ENCODE measurements at places on chromosomes 6 and 20.

GRCh38 chr20:1757072-1757471 lies 99.5 kb upstream of the SIRPG start:
- no peak for DNase-seq

DNA sequence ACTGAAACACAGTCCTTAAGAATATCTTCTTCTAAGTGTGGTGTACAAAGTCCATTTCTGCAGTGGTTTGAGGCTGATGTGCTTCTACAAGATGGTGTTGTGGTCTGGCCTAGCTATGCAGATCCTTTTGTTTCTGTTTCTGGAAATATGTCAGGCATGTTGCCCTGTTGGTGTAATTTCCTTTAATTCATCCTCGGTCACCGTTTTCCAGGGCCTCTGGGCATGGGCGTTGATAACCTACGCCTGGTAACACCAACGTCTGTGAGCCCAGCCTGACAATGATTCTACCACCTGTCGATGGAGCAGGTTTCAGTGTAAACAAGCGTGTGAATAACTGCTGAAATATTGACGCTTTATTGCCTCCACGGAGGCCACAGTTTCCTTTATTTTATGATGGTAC lies 33.3 kb upstream of the AFDN start:
- DNase-seq, result no peak

DNA sequence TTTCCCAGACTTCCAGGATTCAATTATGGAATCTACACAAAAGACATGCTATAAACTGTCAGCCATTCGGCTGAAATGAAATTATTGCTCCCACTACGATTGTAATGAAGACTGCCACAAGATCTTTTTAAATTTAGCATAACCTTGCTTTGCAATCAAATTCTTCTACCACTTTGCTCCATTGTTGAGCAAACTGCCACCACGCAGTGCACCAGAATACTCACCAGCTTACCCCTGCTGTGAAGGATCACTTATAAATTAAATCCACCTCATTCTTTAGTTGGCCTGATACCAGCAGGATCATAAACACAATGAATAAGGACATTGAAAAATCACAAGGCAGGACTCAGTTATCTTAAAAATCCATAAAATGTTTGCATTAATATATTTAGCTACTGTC lies 151.8 kb upstream of the PRND start:
- DNase-seq, result no peak

DNA sequence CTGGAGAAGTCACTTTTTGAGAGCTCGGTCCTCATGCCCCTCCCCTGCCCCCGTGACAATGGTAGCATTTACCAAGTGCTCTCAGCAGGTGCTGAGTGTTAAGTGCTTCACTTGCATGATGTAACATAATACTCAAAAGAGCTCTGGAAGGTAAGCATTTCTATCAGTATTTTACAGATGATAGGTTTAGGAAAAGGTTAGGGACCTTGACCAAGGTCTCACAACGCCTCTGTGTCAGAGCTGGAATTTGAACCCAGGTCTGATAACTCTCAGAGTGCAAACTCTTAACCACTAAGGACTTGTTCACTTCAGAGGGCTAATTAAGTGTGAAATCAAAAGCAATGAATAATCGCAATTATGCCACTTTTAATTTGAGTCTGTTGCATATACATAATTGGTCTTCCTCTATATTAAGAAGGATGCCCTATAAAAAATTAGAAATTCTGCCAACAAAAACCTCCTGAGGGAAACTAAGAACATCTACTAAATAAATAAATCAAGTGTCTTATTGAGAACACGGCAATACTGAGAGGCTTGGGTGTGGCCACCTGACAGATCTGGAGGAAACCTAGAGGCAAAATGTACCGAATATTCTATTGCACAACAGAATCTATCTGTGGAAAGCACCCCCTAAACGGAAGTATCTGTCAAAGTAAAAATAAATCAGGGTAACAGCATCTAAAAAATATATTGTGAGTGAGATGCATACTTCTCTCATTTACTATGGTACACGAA lies 109.8 kb downstream of the BACH2 start:
- DNase-seq, result no peak

GRCh38 chr20:5893052-5893451 lies 57.3 kb downstream of the TRMT6 start:
- no peak for DNase-seq
